NCI-H146 (cell line): ENCODE measurements at places on chromosomes 1 and 21.

- DNase-seq, result no peak
These were observed 51.6 kb downstream of the NEGR1 start for GRCh38 chr1:72230746-72231145.

DNA sequence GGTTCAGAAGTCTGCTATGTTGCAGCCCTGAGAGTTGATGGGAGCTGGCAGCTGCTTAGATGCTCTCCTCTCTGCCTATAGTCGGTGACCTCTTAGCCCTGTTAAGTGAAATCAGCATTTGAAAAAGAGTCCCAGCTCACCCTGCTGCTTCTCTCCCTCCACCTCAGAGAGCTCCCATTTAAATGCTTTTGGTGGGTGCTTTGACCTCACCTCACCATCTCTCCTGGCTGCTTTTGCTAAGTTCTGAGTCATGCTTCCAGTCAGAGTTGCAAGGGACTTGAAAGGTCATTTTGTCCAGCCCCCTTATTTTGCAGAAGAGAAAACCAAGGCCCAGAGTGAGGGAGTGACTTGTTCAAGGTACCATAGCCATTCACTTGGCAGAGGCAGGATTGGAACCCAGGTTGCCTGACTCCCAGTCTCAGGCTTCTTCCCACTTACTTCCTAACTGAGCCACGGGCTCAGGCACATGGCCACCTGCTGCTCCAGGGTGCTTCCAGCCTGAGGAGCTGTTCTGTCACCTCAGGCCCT lies 3.3 kb downstream of the MAPKAPK2 start:
- DNase-seq, result no peak

DNA sequence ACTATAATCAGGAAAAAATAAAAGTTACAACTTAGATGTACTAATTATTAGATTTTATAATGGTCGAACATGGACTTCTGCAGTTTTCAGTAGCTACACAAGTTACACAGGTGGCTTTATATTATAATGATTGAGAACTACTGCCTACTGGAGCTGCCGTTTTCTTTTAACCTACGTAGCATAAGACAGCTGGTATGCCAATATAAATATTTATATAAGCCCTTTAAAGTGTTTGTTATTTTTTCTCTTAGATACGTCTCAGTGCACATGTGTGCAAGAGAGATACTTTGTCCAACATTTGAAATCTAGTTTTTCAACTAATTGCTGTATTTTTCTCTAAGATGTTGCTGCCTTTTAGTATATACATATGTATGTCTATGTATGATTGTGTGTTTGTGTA lies 42.4 kb downstream of the PDC start:
- no peak for DNase-seq

GRCh38 chr1:24275510-24275909 lies 43.6 kb upstream of the GRHL3 start:
- DNase-seq, result no peak

DNA sequence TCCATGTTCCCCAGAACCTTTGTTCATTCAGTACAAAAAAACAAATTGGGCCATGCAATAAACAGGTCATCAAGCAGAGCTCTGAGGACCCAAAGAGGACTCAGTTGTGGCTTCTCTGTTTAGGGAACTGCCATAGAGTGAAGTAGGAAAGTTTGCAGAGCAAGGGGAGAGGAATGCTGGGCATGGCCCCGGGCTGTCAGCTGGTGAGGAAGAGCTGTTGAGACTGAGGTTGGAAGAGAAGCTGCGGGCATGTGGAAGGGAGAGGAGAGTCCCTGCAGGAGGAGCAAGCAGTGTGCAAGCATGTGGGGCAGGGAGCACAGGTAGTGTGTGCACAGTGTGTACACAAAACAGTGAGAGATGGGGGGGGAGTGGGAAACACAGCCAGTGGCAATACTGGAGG lies 71.8 kb downstream of the NTPCR start:
- no peak for DNase-seq

GRCh38 chr21:32088471-32088870 lies 190.4 kb downstream of the MIS18A start:
- DNase-seq, result no peak

DNA sequence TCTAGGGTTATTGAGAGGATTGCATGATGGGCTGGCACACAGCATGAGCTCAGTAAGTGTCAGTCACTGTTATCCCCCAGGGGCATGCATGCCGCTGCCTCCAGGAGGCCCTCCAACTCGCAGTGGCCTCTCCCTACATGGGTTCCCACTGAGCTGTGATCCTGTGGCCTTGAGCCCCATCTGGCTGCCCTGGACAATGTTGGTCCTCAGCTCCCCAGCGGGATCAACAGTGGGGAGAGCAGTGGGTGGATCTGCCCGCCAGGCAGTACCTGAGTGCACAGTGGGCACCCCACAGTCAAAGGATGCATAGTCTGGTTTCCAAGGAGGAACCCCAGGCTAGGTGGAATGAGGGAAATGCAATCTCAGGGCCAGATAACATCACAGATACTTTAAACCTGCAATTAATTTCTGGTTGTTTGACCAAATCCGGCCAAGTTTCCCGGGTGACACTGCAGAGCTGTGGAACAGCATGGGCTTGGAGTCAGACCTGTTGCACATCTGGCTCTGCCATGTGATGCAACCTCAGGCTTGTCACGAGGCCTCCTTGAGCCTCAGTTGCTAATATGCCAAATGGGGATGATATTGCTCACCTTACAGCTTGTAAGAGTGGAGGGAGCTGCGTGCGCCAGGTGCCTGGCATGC lies 9.3 kb downstream of the PADI3 start:
- no peak for DNase-seq

DNA sequence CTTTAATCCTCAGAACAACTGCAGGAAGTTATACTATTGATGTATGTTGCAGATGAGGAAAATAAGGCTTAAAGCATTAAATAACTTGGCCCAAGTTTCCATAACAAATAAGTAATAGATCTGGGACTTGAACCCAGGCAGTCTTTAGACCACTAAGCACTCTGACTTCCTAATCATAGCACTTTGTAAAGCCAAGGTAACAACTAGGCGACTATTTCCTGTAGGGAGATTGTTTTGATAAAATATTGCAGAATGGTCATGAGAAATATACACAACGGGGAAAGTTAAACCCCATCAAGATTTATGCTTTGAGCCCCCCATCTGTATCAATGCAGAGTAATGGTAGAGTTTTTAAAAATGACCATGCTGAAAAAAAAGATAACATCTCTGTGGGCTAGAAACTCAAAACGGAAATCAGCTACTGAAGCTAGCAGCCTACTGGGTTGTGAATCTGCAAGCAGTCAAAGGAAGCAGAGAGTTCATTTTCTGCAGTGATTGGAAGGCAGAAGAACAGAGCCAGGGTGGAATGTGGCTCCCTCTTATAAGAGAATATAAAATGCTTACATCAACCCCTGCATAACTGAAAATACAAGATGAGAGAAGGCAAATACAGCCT lies 111.2 kb upstream of the OLIG2 start:
- no peak for DNase-seq

GRCh38 chr1:112727716-112728115 lies 12.6 kb upstream of the PPM1J start:
- DNase-seq, result no peak

- DNase-seq, result no peak
These were observed 120.2 kb downstream of the ZC3H11B start for GRCh38 chr1:219492717-219493116.

- DNase-seq, result no peak
These were observed 140.9 kb upstream of the ARHGEF16 start for GRCh38 chr1:3313576-3313950.

GRCh38 chr1:84785271-84786036 lies 95.2 kb upstream of the SSX2IP start:
- no peak for DNase-seq

DNA sequence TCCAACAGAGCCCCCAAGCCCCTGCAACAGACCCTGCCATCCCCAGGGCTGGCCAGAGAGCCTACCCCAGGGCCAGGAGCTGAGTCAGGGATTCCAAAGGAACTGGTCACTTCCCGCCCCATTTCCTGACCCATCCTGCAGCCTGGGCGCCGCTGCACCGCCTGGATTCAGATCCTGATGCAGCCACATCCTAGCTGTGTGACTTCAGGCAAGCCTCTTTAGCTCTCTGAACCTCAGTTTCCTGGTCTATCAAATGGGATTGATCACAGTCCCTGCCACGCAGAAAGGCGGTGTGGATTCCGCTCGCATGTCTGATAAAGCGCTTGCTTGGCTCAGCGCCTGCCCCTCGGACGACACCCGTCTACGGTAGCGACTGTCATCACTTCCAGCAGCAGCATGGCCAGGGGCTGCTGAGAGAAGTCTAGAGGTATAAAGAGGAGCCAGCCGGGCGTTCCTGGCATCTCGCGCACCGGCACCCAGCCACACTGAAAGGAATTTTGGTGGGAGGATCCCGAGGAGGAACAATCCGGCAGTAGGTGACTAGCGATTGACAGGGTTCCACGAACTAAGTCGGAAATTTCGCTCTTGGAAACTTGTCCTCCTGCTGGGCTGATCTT lies 10.1 kb downstream of the EPHA2 start:
- DNase-seq, result no peak

- DNase-seq, result peak; percentile 98
These were observed 53.3 kb downstream of the NENF start for GRCh38 chr1:212485913-212486618.

DNA sequence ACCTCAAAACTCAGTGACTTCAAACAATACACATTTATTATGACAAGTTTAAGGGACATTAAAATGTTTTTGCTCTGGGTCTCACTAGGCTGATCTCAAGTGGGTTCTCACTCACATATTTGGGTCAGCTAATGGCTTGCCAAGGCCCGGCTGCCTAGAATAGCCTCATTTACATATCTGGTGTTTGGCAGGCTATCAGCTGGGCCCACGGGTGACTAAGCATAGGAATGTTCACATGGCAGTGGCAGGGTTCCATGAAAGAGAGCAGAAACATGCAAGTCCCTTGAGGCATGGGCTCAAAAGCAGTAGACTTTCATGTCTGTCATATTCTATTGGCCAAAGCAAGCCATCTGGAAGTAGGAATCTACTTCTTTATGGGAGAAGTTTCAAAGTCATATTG lies 492.6 kb downstream of the KCNT2 start:
- no peak for DNase-seq

- no peak for DNase-seq
These were observed 101.7 kb upstream of the KIAA0040 start for GRCh38 chr1:175294179-175294756.

DNA sequence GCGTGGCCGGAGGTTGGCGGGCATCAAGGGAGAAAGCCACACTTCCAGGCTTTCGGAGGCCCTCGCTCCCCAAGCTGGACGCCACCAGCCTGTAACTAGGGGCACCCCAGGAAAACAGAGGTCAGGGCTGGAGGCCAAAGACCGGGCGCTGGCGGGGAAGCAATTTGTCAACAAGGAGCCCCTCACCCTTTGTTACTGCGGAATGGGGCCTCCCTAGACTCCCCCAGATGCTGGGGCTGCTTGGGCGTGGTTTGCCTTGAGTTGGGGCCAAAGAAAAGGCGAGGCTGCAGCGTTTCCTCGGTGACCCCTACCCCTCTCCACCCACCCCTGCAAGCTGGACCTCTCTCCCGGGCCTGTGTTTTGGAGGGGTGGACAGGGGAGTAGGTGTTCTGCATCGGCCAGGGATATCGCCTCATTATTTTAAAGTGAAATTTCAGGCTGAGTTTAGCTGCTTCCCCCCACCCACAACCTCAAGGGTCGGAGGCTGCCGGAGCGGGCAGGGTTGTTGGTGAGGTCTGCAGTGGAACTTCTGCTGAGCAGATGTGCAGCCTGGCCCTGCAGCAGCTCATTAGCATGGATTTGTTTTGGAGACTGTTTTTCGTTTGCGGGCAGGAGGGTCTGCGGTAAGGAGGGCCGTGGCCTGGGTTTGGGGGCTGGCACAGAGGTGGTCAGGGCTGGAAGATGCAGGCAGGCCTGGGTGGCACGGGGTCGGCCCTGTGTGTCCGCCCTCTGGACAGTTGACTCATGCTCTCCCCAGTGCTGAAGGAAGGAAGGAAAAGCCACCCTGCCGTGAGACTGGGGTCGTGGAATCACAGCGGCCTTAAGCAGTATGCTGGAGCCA lies 1.5 kb downstream of the NBL1 start:
- no peak for DNase-seq

GRCh38 chr1:164604541-164604940 lies 45.6 kb downstream of the PBX1 start:
- DNase-seq, result no peak

DNA sequence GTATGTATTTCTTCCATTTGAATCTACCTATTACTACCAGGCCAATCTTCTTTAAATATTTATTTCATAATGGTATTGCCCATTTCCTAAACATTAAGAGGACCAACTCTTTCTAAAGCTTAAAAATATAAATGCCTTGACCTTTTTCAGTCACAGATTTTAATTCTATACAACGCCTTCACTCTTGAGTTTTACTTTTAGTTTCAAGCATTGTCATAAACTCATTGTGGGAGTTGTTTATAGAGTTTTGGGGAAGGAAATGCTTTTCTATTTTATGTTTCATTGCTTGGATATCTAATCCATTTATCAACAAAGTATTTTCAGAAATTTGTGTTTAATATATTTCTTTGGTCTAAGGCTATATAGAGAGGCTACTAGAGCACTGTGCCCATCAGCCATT lies 155.8 kb downstream of the DPYD start:
- DNase-seq, result no peak

DNA sequence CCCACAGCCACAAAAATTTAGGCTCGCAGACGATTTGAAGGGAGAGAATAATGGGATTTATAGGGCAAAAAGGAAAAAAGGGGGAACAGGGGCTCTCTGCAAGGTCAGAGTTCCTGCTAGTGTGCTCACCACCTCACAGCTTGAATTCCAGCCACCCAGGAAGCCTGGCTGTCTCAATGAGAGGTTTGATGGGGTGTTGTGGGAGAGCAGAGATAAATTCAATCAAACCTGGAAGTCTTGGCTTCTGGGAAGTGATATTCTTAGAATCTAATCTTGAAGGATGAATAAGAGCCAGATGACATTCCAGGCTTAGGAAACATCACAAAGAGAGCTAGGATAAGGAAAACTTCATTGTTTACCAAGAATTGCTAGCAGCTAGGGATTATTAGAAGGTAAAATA lies 47.4 kb upstream of the C21orf91 start:
- DNase-seq, result no peak

GRCh38 chr1:12615865-12616708 lies 1.9 kb downstream of the DHRS3 start:
- DNase-seq, result peak; percentile 2

DNA sequence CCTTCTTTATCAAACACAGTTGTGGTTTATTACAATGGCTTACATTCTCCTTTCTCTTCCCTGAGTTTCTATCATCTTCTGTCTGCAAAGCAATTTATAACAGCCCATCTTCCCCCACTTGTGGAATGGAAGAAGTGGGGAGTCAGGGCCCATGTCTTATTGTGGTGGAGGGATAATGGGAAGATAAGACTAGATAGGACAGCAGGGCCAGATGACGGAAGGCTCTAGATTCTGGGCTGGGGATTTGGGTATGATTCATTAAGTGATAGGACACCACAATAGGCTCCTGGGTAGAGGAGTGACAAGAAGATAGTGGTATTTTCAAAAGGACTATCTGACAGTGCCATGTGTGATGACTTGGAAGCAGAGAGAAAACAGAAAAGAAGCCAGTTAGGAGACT lies 450.6 kb downstream of the TTLL7 start:
- DNase-seq, result no peak
